ENCODE measurements at places on chromosomes 2 and 18. TPM values are rescaled to one million over a fixed set of nuclear protein-coding genes. Genes with fewer than 3 reads are reported as not detected.

NEUROD1 gene
- polyA plus RNA-seq: not detected

C2orf66 gene
- polyA plus RNA-seq: 0.02 TPM

C2orf15 gene
- polyA plus RNA-seq: 2.7 TPM

TCF7L1 gene
- 12.9 TPM for polyA plus RNA-seq

IL36B gene
- polyA plus RNA-seq: not detected

GPAT2 gene
- polyA plus RNA-seq: 6.2 TPM

TMEM247 gene
- not detected for polyA plus RNA-seq

RMDN2 gene
- polyA plus RNA-seq: 7.7 TPM

INO80D gene
- polyA plus RNA-seq: 1.9 TPM

NYAP2 gene
- 0.21 TPM for polyA plus RNA-seq

COL5A2 gene
- polyA plus RNA-seq: 9.9 TPM

TMEM178A gene
- 4.8 TPM for polyA plus RNA-seq

LINC00305 gene
- polyA plus RNA-seq: 0.44 TPM

PSMA8 gene
- 0.07 TPM for polyA plus RNA-seq

TBR1 gene
- polyA plus RNA-seq: 0.01 TPM

DNA sequence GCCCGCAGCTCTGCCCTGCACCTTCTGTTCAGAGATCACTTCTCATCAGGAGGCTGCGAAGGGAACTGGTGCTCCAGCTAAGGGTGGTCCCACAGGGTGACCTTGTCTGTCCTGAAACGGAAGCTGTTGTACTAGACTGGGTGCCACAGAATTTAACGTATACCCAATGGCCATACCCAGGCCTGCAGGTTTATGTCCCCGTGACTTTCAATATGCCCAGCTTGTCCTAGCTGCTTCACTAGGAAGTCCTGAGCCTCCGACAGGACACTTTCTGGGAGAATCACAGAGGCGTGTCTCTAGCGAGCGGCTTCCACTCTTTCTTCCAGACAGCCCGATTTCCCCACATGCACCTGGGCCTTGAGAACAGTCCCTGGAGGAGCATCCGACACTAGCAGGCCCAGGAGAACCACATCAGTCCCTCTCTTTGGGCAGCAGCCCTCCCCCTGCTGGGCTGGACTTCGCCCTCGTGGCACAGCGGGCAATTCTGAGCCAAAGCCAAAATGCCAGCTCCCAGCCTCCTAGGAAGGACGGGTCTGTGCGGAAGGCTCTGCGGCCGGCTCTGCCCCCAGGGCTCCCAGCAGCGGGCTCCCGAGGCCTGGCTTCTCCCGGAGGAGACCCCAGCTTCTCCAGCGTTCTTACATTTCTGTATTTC is 91.9 kb upstream of the OTOS start:
- no peak for DNase-seq

GRCh38 chr2:240494194-240494793 is 58.8 kb downstream of the GPC1 start:
- no peak for DNase-seq

- no peak for DNase-seq
Observed at GRCh38 chr2:48578313-48578712, 39.3 kb upstream of the GTF2A1L start.

GRCh38 chr2:127142663-127143630 is 36.0 kb upstream of the BIN1 start:
- DNase-seq: no peak

- DNase-seq: peak; percentile 72
Observed at GRCh38 chr2:20091305-20091991, 40.0 kb upstream of the LAPTM4A start.

DNA sequence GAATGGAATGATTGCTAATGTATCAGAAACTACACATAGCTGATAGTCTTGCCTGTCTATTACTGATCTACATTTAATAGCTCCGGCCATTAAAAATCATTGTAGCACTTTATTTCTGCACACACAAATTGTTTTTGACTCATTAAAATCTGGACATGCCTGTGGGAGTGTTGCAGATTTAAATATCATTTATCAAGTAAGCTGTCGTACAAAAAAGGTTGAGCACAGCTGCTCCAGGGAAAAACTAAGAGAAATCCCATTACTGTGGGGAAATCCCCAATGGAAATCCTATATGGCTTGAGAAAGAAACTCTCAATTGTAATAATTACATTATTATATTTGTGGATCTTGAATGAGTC is 99.6 kb upstream of the CERS6 start:
- DNase-seq: peak; percentile 61

GRCh38 chr2:48597492-48597891 is 20.2 kb upstream of the GTF2A1L start:
- DNase-seq: no peak

DNA sequence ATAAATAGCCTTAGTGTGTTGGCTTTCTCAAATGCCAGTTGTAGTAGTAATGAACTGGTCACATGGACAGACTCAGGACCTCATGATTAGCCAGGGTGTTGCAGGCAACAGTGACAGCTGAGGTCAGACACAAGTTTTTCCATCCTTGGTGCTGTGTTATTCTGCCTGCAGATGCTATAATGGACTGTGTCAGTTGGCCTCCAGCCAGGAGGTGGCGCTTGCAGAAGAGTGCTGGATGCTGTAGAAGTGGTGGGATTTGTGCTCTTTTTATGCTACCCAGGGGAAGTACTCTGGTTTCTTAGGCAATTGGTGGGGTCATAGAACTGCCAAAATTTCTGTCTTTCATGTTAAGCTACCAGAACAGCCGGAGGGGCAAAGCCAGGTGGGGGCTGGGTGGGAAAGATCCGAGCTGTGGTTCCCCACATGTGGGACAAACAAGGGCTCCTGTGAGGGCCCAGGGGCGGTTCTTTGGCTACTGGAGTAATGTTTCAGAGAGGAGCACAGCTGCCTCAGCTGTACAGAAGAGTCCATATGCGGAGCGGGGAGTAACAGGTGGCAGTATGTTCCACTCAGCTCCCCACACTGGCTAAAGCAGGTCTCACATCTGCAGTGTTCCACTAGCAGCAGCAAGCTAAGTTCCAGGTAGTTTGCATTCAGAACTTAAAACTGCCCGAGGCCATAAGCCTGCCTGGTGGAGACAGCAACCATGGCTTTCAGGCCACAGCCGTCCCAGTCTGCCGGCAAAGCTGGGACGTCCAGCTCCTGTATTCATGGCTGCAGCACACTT is 104.4 kb downstream of the GULP1 start:
- DNase-seq: no peak

GRCh38 chr2:152609154-152609553 is 108.1 kb downstream of the PRPF40A start:
- DNase-seq: no peak

- DNase-seq: no peak
Observed at GRCh38 chr2:220159738-220160137, 532.3 kb downstream of the SLC4A3 start.

DNA sequence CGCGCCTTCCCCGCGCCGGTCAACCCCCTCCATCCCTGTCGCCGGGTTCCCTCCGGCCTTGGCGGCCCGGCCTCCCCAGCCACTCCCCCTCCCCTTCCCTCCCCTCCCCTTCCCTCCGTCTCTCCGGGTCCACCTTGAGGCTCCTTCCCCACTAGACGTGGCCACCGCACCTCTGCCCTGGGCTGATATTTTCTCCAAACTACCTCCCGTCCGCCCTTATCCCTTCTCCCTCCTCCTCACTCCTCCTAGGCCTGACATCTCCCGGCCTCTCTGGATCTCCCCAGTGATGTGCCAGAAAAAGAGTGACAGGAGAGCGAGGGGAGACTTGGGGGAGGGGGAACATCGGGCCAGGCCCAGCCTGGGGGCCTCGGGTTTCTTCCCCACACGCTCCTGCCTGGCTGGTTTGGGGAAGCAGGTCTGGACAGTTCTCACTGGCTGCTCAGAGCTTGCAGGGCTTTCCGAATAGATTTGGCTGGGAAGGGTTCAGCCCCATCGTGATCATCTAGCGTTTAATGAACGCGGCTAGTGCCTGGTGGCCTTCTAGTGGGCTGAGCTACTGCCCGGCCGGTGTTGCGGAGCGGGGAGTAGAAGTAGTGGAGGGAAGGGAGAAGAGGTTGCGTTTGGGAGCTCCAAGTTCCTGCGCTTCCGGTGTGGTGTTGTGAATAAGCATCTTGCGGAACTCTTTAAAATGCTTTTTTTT is 641 bp downstream of the MAPRE3 start:
- peak; percentile 17 for DNase-seq

- no peak for DNase-seq
Observed at GRCh38 chr2:1143129-1143528, 192.5 kb downstream of the SNTG2 start.

DNA sequence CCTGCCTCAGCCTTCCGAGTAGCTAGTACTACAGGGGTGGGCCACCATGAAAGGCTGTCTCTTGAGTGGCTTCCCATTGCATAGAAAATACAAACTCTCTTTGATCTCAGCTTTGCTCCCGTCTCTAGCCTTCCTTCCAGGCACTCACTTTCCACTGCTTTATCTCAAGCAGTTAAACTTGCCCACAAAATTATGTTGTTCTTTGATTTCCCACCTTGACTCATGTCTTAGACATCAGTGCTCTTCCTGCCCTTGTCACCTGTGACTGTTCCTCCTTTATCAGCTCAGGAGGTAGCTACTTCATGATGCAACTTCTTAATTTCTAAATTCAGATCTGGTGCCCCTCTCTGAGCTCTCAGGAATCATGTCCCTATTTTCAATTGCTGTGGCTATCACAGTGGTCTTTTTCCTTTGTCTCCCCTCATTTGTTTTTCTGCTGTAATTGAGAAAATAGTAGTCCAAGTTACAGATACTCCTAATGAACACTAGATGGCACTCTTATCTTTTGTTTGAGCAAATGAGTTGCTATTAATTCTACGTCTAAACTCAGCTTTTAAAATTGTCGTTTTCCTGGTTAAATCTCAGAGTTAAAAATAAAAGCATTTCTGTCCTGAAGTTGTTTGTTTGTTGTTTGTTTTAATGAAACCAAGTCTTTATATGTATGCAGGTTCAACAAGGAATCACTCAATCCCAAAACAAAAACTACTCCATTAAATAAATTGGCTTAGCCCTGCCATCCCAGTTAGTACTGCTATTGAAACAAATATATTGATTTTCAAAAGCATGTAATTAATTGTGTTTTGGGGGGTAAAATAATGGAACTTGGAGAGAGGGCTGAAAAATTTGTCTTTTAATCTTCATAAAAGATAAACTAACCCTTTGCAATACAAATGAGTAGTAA is 46.9 kb upstream of the GREB1L start:
- DNase-seq: peak; percentile 76

GRCh38 chr2:43387092-43388062 is 161.0 kb upstream of the ZFP36L2 start:
- peak; percentile 76 for DNase-seq

- DNase-seq: no peak
Observed at GRCh38 chr18:76979111-76979751, 153.4 kb downstream of the MBP start.

- DNase-seq: no peak
Observed at GRCh38 chr2:111618978-111619902, 264.8 kb downstream of the ANAPC1 start.

- no peak for DNase-seq
Observed at GRCh38 chr18:50813353-50813752, 6.5 kb downstream of the MRO start.

GRCh38 chr18:74994502-74995418 is 214.2 kb downstream of the PTGR3 start:
- DNase-seq: no peak

GRCh38 chr2:85497944-85498630 is 40.9 kb upstream of the MAT2A start:
- DNase-seq: no peak

GRCh38 chr2:36951027-36951518 is 15.3 kb downstream of the STRN start:
- no peak for DNase-seq

DNA sequence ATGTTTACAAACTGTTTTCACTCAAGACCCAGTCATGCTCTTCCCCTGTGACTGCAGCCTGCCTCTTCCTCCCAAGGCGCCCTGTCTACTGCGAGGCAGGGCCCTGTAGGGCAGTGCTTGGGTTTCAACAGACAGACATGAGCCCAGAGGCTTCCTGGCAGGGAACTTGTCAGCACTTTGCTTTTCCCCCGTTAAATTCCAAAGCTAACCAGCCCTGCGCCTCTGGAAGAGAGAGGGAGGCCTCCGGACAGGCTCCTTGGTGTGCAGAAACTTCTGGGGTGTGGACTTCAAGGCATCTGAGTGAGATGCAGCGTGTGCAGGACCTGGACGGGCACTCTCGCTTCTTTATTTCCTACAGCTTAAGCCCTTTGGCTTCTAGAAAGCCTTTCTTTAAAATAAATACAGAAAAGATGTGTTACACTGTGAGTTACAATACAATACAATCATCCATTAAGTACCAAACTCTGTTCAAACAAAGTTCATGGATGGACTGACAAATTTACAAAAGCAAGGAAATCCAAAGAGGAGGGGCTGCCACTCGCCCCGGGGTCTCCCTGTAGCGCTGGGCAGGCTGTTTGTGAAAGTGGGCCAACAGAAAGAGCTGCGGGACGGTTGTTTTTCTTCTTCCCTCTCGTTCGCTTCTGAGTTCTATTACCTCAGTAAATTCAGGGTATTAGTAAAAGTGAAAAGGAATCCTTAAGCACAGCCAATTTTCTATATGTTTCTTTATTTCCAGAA is 8.8 kb upstream of the ZNF516 start:
- no peak for DNase-seq

- no peak for DNase-seq
Observed at GRCh38 chr2:126774761-126775160, 118.8 kb downstream of the GYPC start.

All from lung (tissue), 17 donors.